ENCODE measurements at places on chromosomes 2 and 18. TPM values are rescaled to one million over a fixed set of nuclear protein-coding genes. Genes with fewer than 3 reads are reported as not detected.

- H3K27ac ChIP-seq: no peak overlapping the region
- no peak overlapping the region for H3K4me3 ChIP-seq
- no peaks in the 10 kb centered on the region for H3K4me1 ChIP-seq
- DNase-seq: no peak
- H3K36me3 ChIP-seq: no peaks in the 10 kb centered on the region
Observed at GRCh38 chr2:105570757-105571156, 171.9 kb upstream of the FHL2 start.

- H3K27me3 ChIP-seq: no peaks in the 10 kb centered on the region
- peaks cover 47% of the 10 kb centered on the region for H3K4me1 ChIP-seq
- peaks cover 12% of the 10 kb centered on the region for H3K36me3 ChIP-seq
Observed at GRCh38 chr2:46913471-46914381, 1.9 kb downstream of the MCFD2 start.

- H3K4me1 ChIP-seq: peaks cover 10% of the 10 kb centered on the region
- H3K4me3 ChIP-seq: no peak overlapping the region
- no peak overlapping the region for H3K27ac ChIP-seq
- no peak for DNase-seq
Observed at GRCh38 chr18:62510789-62511188, 12.0 kb upstream of the ZCCHC2 start.

- no peak overlapping the region for H3K4me3 ChIP-seq
- no peak overlapping the region for H3K27ac ChIP-seq
- H3K27me3 ChIP-seq: peaks cover 36% of the 10 kb centered on the region
Observed at GRCh38 chr2:234592541-234592940, 95.7 kb upstream of the ARL4C start.

DNA sequence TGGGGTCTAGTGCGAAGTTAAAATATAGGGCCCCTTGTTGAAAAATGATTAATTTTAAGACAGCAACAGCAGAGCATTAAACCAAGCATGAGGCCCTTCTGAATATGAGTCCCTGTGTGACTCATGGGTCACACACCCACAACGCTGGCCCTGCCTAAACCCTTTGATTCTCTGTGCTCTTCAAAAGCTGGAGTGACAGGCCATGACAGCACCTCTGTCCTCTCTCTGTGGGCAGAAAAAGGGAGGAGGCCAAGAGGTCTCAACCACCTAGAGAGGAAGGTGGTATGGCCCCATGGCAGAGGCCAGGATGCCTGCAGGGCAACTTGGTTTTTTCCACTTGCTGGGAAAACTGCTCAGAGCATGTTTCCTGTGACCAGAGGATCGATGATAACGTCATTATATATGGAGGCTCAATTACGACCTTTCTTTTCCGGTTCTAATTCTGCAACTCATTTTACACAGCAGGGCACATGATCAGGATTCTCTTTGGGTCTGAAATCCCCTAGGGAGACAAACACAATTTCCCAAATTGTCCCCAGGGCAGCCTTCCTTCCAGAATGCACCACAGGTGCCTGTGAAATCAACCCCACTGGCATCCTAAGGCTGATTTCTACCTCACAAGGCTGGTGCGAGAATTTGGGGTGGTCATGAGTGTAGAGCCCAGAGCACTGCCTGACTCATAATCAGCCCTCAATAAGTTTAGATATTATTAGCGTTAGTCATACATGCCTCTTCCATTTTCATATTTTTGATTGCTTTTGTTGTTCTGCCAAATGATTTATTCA, 102.0 kb upstream of the PPP1CB start:
- H3K36me3 ChIP-seq: no peaks in the 10 kb centered on the region
- peak overlapping the region; percentile 78 for H3K4me3 ChIP-seq
- H3K27me3 ChIP-seq: no peaks in the 10 kb centered on the region

- no peak for DNase-seq
- no peak overlapping the region for H3K27ac ChIP-seq
Observed at GRCh38 chr2:219286436-219287115, 7.4 kb downstream of the DNAJB2 start.

DNA sequence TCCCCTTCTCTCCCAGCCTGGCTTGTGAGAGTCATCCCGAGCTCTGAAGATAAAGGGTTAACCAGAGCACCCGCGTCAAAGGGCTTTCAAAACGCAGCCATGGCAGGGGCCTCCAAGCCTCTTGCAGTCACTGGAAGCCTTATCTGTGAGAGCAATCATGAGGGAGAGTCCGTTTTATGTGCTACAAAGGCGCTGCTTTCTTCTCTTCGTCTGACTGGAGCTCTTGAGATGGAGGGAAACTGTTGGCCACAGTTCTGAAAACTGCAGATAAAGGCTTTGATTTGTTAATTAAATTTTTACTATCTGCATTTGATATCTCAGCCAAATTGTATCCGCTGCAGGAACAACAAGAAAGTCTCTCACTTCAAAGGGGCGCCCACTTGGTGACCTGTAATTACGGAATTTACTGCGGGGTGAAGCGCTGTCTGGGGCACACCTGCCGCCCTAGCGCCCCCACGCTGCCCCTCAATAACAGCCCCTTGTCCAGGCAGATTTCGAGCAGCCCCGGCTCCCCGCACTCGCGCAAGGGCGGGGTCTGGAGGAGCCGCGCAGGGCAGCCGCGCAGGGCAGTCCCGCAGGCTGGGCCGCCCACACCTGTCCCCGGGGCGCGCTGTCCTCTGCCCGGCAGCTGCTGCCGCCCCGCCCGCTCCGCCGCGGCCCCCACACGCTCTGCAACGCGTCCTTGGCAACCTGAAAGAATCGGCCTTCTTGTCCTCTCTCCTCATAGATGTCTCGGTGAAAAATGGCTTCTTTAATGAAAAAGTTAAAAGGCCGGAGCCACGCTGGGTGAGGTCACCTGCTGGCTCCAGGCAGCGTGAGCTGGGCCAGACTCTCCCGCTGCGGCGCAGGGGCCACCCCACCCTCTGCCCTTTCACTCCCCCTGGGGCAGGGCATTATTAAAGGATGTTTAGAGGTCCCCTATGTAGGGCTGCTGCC, 217.9 kb downstream of the VAPA start:
- no peak for DNase-seq
- no peak overlapping the region for H3K4me3 ChIP-seq
- H3K27ac ChIP-seq: no peak overlapping the region
- no peaks in the 10 kb centered on the region for H3K4me1 ChIP-seq
- no peaks in the 10 kb centered on the region for H3K36me3 ChIP-seq

- no peak overlapping the region for H3K27ac ChIP-seq
- no peaks in the 10 kb centered on the region for H3K36me3 ChIP-seq
- H3K4me1 ChIP-seq: no peaks in the 10 kb centered on the region
- no peak for DNase-seq
Observed at GRCh38 chr2:238912228-238912915, 64.5 kb downstream of the TWIST2 start.

- peaks cover 8% of the 10 kb centered on the region for H3K27me3 ChIP-seq
- H3K4me3 ChIP-seq: peak within 1 kb of the TSS; percentile 99
- H3K36me3 ChIP-seq: no peaks in the 10 kb centered on the region
- H3K27ac ChIP-seq: peak within 1 kb of the TSS; percentile 95
- DNase-seq: peak; percentile 86
Observed at GRCh38 chr2:159904127-159904958, 106.3 kb upstream of the CD302 start.

FEV gene
- total RNA-seq: not detected

Measured in natural killer cell treated with Interleukin-12 subunit alpha and Interleukin-12 subunit beta and Interleukin-15 and Interleukin-18, amount 100 ng/mL, for 72 hours (primary cell).